ENCODE measurements at places on chromosomes 1 and 21. TPM values are rescaled to one million over a fixed set of nuclear protein-coding genes. Genes with fewer than 3 reads are reported as not detected.

The DIRAS3 gene
- 0.66 TPM for polyA plus RNA-seq

GRCh38 chr21:34825948-34826548 lies 157.3 kb downstream of the CLIC6 start:
- no peak overlapping the region for H3K27ac ChIP-seq
- H3K36me3 ChIP-seq, result no peaks in the 10 kb centered on the region
- H3K27me3 ChIP-seq, result no peaks in the 10 kb centered on the region
- DNase-seq, result no peak
- H3K4me3 ChIP-seq, result no peak overlapping the region

The PTAFR gene
- polyA plus RNA-seq, result 4.2 TPM

The STIL gene
- polyA plus RNA-seq, result 5.7 TPM

DNA sequence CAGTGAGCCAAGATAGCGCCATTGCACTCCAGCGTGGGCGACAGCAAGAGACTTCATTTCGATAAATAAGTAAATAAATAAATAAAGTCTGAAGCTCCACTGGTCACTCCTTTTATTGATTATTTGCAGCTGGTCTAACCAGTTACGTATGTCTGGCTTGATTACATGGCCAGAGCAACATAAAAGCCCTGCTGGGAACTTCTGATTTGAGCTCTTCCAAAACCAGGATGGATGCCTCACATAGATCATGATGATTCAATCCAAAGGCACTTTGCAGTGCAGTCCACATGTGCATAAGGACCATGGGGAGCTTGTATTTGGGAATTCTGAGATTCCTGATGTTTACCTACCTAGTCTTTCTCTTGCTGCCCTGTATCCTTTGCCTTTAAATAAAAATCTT lies 24.0 kb downstream of the NSUN4 start:
- no peak overlapping the region for H3K27ac ChIP-seq
- peaks cover 30% of the 10 kb centered on the region for H3K36me3 ChIP-seq
- H3K27me3 ChIP-seq, result no peaks in the 10 kb centered on the region
- H3K4me1 ChIP-seq, result no peaks in the 10 kb centered on the region

The METTL25B gene
- polyA plus RNA-seq, result 19.0 TPM

The LCE1F gene
- not detected for polyA plus RNA-seq

The FMN2 gene
- 2.1 TPM for polyA plus RNA-seq

The LEFTY2 gene
- 15.6 TPM for polyA plus RNA-seq
